Stimulated activated CD4-positive, alpha-beta T cell treated with anti-CD3 and anti-CD28 coated beads, Interleukin-15, amount 100 ng/mL, for 1 hour (primary cell): ENCODE measurements at places on chromosomes 3 and 15.

- no peak for DNase-seq
These were observed 567 bp downstream of the TICRR start for GRCh38 chr15:89575656-89576416.

GRCh38 chr15:66931768-66932633 lies 133.4 kb upstream of the SMAD3 start:
- DNase-seq: no peak

DNA sequence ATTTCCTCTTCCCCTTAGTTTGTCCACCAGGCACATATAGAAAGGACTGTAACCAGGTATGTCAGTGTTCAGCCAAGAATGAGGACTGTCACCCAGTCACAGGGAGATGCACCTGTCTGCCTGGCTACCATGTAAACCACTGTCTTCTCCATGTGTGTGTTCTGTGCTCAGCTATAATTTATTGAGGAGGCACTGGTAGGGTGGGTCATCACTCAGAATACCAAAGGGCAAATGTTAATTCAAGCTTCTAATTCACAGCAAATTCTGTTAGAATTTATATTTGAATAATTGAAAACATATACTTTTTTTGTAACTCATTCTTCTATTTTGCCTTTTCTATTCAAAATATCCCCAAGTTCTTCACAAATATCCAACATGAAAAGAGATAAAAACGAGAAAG lies 780.4 kb downstream of the MECOM start:
- no peak for DNase-seq

- no peak for DNase-seq
These were observed 22.4 kb downstream of the KCNMB2 start for GRCh38 chr3:178558637-178559036.

GRCh38 chr3:66372681-66373350 lies 128.0 kb downstream of the LRIG1 start:
- DNase-seq: no peak

GRCh38 chr15:54011656-54012055 lies 33.4 kb downstream of the UNC13C start:
- no peak for DNase-seq

DNA sequence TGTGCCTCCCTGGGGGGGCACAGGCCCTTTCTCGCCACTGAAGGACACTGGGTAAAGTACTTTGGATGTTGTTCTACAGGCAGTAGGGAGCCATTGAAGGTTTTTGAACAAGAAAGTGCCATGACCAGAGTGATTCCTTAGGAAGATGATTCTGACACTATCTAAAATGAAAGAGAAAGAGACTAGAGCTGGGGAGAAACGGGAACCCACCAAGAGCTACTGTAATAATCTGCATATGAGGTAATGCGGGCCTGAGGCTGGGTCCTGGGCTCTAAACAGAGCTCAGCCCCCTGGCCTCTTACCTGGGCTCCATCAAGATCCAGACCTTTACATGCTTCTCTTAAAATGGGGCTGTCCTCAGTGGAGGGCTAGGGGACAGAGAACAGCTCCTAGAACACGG lies 24.9 kb downstream of the GRK7 start:
- DNase-seq: no peak

DNA sequence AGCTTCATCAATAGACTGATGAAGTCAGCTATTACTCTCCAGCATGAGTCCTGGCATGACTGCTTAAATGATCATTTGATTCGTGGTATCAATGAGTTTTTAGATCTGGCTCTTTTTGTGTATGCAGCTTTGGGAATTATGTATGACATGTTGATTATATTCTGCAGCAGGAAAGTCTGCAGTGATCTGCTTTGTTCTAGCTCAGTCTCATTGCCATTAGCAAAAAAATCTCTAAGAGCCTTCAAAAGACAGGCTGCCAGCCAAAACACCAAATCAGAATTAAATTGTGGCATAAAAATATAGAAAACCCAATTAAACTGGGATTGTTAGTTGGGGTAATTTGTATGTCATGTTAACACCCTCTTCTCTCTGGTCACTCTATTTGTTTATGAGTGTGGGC lies 1021.0 kb upstream of the SEMA6D start:
- DNase-seq: no peak

- DNase-seq: no peak
These were observed 176.9 kb upstream of the ANKRD28 start for GRCh38 chr3:15974647-15975046.

- no peak for DNase-seq
These were observed 100.8 kb downstream of the CCNL1 start for GRCh38 chr3:157059181-157059580.

DNA sequence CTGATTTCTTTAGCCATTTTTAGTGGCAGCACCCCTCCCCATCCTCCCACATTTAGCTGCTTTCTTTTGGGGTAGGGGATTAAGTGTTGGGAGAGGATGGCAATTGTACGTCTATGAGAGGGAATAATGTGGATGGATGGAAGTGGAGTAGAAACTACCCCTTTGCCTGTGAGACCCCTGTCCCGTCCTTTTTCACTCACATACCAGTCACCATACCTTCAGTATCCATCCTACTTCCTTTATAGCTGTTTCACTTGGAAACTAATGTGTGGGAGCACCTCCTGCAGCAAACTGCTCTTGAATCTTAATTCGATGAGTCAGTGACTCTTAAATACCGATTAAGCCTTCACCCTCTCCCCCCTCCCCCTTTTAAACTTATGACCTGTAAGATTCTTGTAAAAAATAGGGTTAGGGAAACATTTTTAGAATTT lies 730 bp downstream of the SPRED1 start:
- no peak for DNase-seq

GRCh38 chr15:40928821-40929659 lies at the start of gene DLL4:
Gene DLL4, plus strand, starts transcription at chr15:40929340. Its CDS starts 329 bp downstream, at chr15:40929669.
- no peak for DNase-seq

DNA sequence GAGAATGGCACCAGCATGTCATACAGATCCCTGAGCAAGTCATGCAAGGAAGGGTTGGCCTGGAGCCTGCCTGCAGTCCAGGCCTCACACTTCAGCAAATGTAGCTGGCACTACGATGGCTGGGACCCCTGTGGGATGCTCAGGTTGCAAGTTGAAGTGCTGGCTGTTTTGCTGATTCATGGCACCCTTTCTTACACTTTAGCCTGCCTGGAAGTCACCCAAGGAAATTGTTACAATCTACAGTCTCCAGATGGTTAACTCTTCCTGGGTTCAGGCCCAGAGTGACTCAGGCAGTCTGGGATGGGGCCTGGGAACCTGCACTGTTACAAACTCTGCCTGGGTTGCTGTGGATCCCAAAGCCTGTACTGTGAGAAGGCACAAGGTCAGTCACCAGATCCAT lies 91.0 kb upstream of the SLC6A11 start:
- no peak for DNase-seq

DNA sequence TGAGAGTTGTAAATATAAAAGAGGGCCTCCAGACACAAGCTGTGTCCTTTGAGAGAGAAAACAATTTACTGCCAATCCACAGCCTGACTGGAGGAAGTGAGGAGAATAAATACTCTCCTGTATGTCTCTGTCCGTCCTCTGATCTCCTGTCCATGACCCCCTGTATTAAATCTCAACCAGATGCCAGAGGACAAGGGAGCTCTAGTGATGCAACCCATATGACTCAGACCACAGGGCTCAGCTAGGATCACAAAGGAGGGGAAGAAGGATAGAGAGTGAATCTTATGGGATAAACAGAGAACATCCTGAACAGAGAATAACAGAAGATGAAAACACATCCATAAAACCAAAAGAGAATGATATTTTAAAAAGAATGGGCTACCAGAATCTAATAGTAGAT lies 482.6 kb downstream of the PLOD2 start:
- DNase-seq: no peak

DNA sequence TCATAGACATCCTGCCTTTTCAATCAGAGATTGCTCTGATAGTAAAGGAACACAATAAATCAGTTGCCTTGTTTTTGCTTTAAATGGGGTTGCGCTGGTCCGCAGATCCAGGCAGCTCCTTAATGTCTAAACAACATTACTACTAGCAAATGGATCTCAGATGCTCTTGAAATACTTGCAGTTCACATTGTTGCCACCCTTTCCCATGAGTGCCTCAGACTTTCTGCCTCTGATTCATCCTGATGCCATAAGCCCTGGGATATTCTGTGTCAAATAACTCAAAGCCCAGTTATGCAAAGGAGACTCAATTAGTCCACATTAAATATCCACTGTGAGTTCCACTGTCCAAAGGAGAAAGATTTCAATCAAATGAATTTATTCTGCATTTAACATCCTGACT lies 196.7 kb downstream of the PLCH1 start:
- no peak for DNase-seq

DNA sequence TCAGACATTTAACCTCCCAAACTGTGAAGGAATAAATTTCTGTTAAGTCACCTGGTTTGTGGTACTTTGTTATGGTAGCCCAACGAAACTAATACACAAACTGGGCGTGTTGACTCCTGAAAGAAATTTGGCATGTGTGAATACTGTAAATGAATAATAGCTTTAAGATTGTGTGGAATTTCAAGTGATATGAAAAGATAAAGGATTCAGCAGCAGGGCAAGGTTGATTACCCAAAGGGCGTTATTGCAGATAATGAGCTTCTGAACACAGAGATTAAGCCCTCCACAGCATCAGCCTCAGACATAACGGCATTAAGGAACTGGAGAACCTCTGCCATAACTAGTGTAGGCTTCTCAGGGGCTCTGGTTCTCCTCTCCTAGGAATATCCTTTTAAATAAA lies 451.5 kb upstream of the NECTIN3 start:
- no peak for DNase-seq

- no peak for DNase-seq
These were observed 447.7 kb upstream of the WNT5A start for GRCh38 chr3:55934771-55935170.

- DNase-seq: no peak
These were observed 44.9 kb downstream of the ABHD5 start for GRCh38 chr3:43735618-43736017.

GRCh38 chr3:117080872-117081271 lies 371.3 kb downstream of the TUSC7 start:
- DNase-seq: no peak

- no peak for DNase-seq
These were observed 12.3 kb downstream of the LRIG1 start for GRCh38 chr3:66488492-66488891.

DNA sequence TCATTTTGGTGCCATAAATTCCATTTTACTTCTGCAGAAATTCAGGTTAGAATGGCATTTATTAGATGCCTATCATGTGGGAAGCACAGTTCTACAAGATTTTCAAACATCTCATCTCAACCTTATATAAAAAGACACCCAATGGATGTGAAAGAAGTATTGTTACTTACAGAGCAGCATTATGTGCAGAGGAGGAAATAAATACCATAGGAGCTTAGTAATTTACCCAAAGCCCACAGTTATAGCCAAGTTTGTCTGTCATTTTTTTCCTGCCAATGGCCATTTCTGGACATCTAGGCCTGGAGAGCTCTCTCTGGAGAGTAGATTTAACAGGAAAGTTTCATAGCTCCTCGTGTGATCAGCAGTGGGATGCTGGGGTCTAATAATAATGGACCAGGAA lies 659.4 kb upstream of the NAALADL2 start:
- DNase-seq: no peak

DNA sequence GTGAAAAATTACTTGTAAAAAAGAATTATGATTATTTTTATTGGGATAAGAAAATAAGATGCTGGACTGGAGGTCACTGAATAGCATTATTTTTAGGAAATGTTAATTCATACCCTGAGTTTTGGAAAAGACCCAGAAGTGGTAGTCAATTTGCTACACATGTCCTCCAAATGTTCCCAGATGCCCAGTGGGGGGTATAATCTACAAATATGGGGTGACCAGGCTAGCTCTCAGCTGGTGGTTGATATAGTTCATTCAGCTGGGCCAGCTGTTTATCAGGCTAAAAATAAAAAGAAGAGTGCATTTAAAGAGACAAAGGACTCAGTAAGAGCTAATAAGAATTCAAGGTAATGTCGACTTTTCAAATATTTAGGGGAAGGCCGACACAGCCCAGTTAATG lies 402.0 kb upstream of the GOLIM4 start:
- DNase-seq: no peak

DNA sequence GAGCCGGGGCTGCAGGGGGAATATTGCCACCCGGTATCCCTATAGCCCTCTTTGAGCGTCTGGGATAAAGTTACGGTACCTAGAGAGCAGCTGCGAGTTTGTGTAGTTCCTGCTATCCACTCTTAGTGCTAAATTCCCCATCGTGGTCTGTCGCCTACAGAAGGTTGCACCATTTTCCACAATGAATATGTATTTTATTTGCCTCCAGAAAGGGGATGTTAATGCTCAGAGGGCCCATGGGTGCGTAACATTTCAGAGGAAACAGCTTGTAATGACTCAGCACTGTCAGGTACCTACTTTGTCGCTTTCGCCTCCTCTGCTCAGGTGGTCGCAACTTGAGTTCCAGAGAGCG lies 1.1 kb downstream of the SLCO3A1 start:
- no peak for DNase-seq

- DNase-seq: no peak
These were observed 137.3 kb upstream of the TGFBR2 start for GRCh38 chr3:30469133-30469532.

- DNase-seq: no peak
These were observed 18.3 kb downstream of the CLSTN2 start for GRCh38 chr3:139953131-139953910.

- no peak for DNase-seq
These were observed 108.5 kb downstream of the CHSY1 start for GRCh38 chr15:101143321-101143720.

DNA sequence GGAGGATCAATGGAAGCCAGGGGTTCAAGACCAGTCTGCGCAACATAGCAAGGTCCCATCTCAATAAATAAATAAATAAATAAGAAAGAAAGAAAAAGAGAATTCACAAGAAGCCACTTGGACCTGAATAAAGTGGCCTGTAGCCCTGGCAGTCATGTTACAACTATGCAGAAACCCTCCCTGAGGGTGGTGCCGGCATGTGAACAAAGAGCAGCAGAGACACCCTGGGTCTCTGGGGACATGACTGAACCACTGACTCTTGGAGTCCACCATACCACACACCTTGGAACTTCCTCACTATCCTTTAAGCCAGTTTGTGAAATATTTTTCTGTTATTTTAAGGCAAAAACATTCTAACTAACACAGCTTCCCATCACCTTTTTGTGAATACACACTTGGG lies 93.0 kb downstream of the MEIS2 start:
- no peak for DNase-seq

- no peak for DNase-seq
These were observed 47.3 kb downstream of the VGLL4 start for GRCh38 chr3:11596387-11596786.

- DNase-seq: no peak
These were observed 49.5 kb upstream of the ANKRD28 start for GRCh38 chr3:15847239-15847638.

- DNase-seq: no peak
These were observed 202.7 kb upstream of the LRIG1 start for GRCh38 chr3:66703501-66703900.

GRCh38 chr15:76386178-76386577 lies 49.6 kb downstream of the ISL2 start:
- no peak for DNase-seq

- no peak for DNase-seq
These were observed 1.2 kb downstream of the IGDCC4 start for GRCh38 chr15:65421360-65422215.

- DNase-seq: no peak
These were observed 82.1 kb downstream of the SEC22A start for GRCh38 chr3:123283657-123284398.

GRCh38 chr3:141972399-141972798 lies 96.0 kb downstream of the ATP1B3 start:
- DNase-seq: no peak

GRCh38 chr15:57215326-57215725 lies 161.0 kb upstream of the CGNL1 start:
- no peak for DNase-seq
